ENCODE measurements at places on chromosomes 12 and 14.

DNA sequence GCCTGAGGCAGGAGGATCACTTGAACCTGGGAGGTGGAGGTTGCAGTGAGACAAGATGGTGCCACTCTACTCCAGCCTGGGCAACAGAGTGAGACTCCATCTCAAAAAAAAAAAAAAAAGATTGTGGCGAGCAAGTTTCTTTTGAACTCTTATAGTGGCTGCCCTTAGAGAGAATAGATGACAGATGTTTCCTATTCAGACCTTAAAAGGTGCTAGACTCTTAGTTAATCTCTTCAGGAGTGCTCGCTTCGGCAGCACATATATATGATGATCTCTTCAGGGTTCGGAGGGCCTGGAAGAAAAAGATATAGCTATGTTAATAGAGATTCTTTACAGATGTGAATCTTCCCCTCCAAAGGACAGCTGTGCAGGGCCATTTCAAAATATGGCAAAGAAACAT, 73.1 kb upstream of the AMN1 start:
- DNase-seq = no peak

DNA sequence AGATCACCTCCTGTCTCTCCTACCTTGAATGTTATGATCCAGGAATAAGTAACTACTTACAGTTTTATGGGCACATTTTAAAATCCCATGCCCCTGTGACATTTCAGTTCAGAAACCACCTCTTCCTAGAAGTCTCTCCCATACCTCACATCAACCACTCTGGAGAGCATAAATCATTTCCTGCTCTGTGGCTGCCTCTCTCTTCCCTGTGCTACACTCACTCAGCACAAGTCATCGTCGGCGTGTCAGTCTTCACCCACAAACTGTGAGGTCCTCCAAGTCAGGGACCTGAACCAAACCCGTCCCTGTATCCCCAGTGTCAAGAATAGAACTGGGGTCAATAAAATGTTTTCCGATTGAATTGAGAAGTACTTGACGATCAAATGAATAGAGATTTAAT, 863.3 kb downstream of the BCL11B start:
- peak; percentile 9 for DNase-seq

DNA sequence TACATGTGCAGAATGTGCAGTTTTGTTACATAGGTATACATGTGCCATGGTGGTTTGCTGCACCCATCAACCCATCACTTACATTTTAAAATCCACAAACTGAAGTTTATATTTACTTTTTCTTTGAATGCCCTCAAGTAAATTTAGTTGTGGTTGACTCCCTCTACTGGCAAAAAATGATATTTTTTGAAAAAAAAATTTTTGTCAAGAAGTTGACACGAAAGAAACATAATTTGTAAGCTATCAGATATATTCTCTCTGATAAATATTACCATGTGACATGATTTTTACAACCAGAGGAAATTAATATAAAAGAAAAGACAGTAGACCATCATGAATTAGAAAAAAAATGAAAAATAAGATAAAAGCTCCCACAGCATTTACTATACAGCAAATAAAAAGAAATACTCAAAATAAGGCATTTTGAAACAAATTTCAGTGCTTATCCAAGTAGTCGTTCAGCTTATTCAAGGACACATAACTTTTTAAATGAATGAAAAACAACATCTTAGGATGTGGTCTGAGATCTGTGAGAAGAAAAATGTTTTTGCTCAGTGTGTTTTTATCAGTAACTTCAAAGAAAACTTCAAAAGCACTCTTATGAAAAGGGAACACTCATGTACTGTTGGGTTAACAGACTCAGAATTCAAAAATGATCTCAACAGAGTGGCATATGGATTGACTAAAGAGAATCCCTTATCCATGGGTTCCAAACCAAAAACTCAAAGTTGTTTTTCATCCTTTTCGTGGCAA, 30.0 kb upstream of the GRIP1 start:
- DNase-seq = no peak

DNA sequence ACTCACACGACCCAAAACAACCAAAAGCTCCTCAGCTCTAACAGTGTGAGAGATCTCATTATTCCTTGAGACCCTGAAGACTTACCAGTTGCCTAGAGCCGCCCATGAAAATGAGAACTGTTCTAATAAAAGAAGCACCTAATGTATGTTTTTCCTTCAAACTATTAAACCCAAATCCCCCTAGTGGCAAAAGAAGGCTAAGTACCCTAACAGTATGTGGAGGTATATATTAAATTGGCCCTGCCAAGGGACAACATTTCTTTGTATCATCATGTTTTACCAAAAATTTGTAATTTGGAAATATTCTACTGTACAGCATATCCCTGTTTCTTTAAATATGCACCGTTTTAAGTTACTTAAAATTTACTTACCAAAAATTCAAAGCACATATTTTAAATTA, 38.0 kb upstream of the PPFIA2 start:
- DNase-seq = no peak

DNA sequence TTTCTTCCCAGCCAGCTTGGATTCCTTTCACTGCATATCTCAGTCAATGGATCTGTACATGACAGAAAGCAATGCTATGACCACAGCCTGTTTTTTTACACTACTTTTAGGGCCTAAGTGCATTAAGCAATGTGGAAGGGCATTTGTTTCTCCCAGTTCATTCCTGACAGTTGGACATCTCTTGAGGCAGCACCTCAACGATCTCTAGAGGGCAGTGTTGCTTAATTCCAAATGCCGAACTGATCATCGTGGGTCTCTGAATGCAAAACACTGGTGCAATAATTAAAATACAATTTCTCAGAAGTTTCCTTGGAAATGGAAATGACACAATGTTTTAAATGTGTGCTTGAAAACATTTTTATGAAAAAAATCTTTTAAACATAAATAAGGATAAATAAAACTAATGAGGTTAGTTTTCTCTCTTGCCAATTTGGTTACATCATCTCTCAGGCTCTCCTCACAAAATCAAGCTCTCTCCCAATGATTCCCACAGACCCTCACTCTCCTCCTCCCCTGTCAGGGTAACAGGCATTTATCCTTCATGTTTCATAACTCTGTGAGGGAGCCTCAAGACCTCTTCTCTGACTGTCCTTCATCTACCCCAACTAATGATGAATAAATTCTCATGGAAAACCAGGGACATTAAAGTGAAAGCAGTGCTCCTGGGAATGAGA, 192.4 kb upstream of the SLC16A7 start:
- DNase-seq = peak; percentile 14

DNA sequence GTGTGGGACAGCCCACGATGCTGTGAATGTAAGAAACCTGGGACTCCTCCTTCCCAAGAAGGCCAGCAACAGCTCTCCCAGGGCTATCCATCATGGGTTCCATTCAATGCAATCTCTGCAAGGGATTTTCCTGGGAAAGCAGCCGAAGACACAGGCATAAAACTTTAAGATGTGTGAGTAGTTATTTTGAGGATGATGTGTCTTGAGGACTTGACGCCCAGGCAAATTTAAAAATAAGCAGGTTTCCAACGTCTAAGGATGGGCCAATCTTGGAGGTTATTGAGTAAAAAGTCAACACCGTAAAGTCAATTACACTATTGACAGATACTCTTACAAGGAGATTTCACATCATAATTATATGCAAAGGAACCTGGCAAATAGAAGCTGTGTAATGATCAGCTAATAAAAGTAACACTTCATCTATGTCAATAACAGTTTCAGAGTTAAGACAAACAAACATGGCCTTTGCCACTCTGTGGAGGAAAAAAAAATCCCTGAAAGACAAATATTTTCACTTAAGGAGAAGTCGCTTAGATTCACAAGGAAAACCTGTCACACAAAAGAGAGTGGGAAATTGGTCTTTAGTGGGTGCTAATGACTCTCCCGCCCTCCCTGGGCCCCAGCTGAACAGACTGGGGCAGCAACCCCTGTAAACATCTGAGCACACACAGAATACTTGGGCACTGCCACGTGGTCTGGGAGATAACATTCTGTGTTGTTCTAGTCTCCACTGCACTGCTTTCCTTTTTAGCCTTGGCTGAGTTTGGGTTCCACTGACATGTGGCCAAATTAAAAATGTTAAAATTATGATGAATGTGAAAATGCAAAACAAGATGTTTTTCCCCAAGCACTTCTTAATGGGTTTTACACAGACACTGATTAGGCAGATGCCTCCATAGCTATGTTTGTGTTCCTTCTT, 240.9 kb downstream of the FOXN3 start:
- no peak for DNase-seq

GRCh38 chr12:3305904-3306619, 184.9 kb upstream of the PRMT8 start:
- DNase-seq = no peak

DNA sequence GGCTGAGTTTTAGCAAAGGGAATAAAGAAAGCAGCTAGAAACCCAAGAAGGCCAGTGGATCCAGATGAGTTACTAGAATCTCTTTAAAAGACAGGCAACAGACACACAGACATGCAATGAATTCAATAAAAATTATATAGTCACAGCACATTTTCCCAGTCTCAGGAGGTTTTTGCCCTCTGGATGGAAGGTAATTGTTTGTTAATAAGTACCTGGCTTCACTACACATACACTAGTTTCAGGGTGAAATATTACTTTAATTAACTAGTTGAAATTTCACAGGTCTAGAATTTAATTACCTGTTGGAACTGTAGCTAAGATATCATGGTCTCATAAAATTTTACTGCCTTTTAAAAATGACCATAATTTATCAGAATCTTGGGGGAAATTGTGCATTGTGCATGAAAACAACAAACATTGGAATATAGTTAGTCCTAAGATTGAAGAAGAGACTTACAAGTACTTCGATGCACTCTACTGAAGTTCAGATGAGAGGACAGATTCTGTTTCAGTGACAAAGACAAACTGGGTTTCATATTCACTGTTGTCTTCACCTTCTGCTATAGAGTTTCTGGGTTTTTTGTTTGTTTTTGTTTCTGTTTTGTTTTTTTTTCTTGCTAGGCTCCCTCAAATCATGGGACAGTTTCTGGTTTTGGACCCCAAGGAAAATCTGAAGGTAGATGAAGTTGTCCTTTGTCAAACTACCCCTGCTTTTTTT, 277.0 kb upstream of the GARIN6 start:
- no peak for DNase-seq

GRCh38 chr14:85319998-85320630, 209.8 kb upstream of the FLRT2 start:
- no peak for DNase-seq

- DNase-seq = peak; percentile 79
These were observed 108.5 kb downstream of the ARF6 start for GRCh38 chr14:50001151-50001998.

DNA sequence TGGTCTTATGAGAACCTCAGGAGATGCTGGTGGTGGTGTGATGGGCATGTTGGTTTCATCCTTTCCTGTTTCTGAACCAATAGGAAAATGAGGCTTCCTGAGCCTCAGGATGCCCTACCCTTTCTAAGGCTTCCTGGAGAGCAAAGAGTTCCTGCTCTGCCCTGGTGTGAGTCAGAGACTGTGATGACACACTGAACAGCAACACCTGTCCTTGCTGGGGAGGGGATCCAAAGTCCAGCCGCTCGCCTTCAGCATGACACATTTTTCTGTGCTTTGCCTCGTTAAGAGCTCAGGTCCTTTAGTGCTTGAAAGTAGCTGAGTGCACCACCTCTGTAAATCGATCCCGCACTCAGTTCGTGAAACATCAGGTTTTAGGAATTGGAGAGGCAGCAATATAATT, 116.0 kb downstream of the CACNA1C start:
- DNase-seq = no peak

DNA sequence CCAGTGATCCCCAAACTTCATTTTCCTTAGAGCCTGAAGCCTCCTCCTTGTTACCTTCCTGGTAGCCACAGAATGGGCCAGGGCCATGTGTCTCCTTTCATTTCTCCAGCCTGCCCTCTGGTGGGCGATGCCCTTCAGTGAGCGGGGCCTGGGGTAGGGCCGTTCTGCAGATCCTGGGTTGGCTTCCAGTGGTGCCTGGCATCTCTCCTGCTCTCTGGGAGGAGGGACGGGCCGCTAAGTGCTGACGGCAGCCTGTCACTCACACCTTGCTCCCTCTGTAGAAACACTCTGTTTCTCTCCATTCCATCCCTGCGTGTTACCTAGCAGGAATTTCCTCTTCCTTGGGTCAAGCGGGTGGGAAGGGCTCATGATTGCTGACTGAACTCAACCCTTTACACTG, 232.1 kb downstream of the CACNA1C start:
- DNase-seq = peak; percentile 8

GRCh38 chr12:116604178-116604895, 45.2 kb downstream of the MAP1LC3B2 start:
- DNase-seq = no peak

GRCh38 chr12:57834086-57834876, 12.2 kb downstream of the CTDSP2 start:
- no peak for DNase-seq

GRCh38 chr12:105696-106095, 39.1 kb downstream of the IQSEC3 start:
- DNase-seq = no peak

DNA sequence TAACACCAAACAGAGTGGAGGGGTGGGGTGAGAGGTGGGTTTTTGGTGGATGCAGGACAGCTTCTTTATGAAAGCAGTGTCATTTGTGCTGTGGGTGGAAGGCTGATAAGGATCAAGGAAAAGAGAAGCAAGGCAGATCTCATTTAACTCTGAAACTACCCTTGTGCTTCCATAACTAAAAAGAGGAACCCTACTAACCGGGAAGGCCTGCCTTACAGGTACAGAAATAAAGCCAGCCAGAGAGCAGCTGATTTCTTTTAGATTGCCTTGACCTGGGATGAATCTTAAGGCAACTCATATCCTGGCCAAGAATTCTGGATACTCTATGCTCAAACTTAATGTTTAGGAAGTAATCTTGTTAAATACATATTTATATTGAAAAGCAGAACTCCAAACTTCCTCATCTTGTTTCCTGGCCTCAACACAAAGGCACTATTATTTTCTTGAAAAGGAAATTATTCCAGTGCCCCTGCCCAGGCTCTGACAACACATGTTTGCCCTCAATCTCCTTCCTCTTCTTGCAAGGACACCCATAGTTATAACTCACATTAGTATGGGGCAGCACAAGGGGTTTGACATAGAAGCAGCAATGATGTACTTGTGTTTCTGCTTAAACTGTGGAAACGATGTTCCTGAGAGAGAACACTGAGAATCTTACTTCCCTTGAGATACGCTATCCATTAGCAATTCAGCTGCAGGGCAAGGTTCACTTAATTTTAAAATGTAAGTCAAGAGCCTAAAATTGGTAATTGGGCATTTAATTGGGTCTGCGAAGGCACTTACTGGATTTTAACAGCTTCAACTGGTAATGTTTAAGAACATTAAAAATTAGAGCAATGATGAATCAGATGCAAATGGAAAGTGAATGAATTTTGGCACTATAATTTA, 173.7 kb downstream of the STXBP6 start:
- no peak for DNase-seq

- no peak for DNase-seq
These were observed 562 bp downstream of the PAN2 start for GRCh38 chr12:56333197-56333678.

DNA sequence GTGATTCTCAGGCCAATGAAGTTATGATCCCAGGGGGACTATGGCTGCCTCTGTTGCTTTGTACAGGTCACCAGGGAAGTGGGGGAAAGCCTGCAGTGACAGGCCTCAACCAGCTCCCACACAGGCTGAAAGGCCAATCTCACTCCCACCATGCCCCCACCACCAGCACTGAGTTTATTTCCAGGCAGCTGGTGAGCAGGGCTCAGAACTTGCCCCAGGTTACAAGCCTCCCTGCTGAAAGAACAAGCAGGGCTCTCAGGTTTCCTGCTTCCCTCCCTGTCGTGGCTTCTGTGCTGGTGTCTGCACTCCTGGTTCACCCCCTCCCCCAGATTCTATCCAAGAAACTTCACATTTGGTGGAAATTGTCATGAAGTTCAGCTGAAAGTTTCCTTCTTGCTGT, 260.3 kb downstream of the CCDC59 start:
- DNase-seq = no peak
